Calu3 (cell line): ENCODE measurements at places on chromosomes 12 and 14. TPM values are rescaled to one million over a fixed set of nuclear protein-coding genes. Genes with fewer than 3 reads are reported as not detected.

The DBX2 gene
- not detected in 2 replicates for total RNA-seq

DNA sequence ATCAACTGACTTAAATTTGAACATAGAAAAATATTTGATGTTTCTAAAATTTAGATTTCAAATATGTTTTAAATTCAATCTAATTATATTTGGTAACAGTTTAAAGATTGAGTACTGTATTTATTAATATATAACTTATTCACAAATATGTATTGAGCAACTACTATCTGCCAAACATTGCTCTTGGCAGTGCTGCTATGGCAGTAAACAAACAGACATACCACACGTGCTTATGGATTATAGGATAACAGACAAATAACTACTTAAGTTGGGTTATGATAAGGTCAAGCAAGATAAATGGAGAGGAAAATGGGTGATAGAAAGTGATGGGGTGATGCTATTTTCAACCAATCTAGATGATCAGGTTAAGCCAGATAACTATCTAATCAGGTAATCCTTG lies 538.1 kb downstream of the C12orf50 start:
- DNase-seq = no peak

- peak; percentile 73 for DNase-seq
These were observed 171.0 kb upstream of the HIF1A start for GRCh38 chr14:61524211-61524806.

DNA sequence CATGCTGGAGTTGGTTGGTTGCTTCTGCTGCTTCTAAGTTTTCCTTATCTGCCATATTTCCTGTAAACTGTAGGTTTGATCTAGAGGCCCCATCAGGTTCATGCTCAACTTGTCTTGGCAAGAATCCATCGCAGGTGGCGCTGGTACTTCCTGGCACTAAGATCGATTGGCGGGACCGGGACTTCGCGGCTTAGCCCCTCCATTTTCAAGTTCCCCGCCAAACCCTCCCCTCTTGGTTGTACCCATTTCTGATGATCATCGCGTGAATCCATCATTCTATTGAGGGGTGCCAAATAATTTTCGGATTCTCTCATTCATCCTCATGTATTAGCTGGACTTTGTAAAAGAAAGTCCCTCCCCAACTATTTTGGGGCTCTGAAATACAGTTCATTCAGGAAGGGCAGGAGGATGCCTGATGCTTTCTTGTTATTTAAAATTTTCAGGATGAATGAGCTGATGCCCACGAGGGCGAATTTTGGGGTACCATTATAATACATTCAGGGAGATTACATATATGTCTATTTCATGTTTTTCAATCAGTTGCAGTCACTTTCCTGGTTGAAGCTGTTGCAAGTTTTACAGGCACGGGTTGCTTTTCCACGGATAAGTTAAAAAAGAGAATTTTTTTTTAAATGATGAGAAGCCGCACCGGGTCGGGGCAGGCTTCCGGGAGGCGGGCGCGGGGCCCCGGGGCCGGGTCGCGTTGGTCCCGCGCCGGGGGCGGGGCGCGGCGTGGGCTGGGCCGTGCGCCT lies 395 bp upstream of the BRI3BP start:
- DNase-seq = peak; percentile 92

- no peak for DNase-seq
These were observed 6.0 kb downstream of the LEMD3 start for GRCh38 chr12:65175385-65175784.

- no peak for DNase-seq
These were observed 19.8 kb upstream of the SMUG1 start for GRCh38 chr12:54208591-54208990.

The PDZRN4 gene
- not detected in 2 replicates for total RNA-seq

- peak; percentile 84 for DNase-seq
These were observed 1.2 kb upstream of the NEMF start for GRCh38 chr14:49853572-49854375.

- no peak for DNase-seq
These were observed 185.8 kb downstream of the EGLN3 start for GRCh38 chr14:33764876-33765650.

- peak; percentile 41 for DNase-seq
These were observed 80.4 kb downstream of the VWF start for GRCh38 chr12:6044082-6044481.

GRCh38 chr14:22915886-22916521 lies 2.9 kb downstream of the RBM23 start:
- no peak for DNase-seq

DNA sequence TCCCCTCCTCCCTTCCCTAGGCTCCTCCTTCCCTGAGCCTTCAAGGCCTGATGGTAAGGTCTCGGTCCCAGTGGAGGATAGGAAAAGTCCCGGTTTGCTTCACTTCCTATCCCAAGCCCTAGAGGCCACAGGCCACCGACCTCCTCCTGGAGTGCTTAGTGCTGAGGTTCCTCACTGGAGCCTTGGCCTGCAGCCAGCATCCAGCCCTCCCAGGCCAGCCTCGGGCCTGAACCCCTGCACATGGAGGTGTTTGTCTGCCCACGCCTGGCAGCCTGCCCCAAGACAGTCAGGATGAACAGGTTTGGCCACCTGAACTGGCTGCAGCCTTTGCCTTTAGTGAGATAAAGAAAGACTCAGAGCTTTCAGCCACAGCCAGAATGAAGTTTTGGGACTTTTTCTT lies 15.8 kb upstream of the KRT7 start:
- peak; percentile 89 for DNase-seq

DNA sequence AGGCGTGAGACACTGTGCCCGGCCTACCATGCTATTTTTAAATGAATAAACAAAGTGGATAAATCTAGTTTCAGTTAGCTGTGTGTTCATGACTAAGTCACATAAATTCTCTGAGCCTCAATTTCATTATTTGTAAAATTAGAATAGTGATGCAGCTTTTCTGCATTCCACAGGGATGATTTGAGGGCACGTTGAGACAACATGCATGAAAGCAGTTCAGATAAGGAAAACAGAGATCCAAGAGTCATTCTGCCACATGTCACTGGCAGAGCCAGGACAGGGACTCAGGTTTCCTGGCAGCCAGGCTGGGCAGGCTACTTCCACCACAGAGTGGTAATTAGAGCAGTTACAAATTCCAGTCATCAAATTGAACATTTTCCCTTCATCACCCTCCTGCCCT lies 2.9 kb upstream of the PPP4R4 start:
- no peak for DNase-seq

DNA sequence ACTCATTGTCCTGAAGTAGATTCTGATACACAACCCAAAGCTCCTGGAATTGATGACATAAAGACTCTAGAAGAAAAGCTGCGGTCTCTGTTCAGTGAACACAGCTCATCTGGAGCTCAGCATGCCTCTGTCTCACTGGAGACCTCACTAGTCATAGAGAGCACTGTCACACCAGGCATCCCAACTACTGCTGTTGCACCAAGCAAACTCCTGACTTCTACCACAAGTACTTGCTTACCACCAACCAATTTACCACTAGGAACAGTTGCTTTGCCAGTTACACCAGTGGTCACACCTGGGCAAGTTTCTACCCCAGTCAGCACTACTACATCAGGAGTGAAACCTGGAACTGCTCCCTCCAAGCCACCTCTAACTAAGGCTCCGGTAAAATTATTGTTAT lies 63.8 kb downstream of the RAD52 start:
- no peak for DNase-seq

The SLC7A8 gene
- 0.29 TPM in 1 of 2 replicates, not detected in the other for total RNA-seq

DNA sequence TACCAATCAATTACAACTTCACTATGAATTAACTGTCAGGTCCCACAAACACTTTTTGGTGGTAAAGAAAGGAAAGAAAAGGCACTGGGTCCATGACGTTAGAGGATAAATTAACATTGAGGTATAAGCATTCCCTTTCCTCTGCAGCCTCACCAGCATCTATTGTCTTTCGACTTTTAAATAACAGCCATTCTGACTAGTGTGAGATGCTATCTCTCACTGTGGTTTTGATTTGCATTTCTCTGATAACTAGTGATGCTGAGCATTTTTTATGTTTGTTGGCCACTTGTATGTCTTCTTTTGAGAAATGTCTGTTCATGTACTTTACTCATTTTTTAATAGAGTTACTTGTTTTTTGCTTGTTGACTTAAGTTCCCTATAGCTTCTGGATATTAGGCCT lies 9.4 kb downstream of the ANKS1B start:
- DNase-seq = no peak

DNA sequence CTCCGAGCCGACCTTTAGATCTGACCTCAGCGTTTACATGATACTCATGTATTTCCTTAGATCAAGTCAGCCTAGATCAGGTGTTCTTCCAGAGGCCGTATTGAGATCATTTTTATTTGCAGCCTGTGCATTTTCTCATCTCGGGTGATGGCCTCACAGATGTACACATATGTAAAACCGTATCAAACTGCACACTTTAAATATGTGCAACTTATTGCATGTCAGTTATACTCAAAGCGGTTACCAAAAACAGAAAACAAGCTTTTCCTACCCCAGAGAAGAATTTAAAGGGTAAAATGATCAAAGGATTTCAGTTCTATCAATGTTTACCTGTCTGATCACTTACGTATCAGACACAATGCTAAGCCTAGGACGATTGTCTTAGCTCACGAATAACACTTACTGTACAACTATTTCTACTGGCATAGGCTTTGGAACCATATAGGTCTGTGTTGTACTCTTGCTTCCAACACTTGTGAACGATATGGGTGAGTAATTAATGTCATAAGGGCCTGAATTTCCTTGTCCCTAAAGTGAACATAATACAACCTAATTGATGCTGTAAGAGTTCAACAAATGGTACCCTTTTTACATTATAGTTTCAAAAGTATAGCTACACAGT lies 628 bp upstream of the LLPH start:
- DNase-seq = no peak

GRCh38 chr12:123767613-123768012 lies 5.5 kb downstream of the DNAH10 start:
- DNase-seq = no peak

- DNase-seq = no peak
These were observed 205.4 kb downstream of the DAD1 start for GRCh38 chr14:22383515-22384166.

The FGD4 gene
- 37.4 and 38.6 TPM in 2 replicates for total RNA-seq

DNA sequence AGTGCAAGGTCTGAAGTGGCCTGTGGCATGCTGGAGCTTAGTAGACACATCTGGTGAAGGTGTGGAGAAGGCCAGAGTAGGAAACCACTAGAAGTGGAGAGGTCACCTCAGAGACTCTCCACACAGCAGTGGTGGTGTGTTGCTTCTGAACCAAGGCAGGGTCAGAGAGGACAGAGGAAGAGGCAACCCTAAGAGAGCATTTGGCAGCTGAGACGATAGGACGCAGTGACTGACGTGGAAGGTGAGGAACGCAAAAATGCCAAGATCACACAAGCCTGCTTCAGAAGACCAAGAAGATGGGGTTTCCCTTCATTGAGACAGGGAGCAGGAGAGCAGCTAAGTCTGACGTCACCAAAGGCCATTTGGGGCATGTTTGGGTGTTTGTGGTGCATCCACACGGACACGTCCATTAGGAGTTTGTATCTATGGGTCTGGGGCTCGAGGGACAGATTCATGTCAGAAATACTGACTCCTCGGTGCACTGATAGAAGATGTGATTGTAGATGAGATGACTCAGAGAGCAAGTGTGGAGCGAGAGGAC lies 338.1 kb downstream of the CACNA1C start:
- DNase-seq = no peak

The BCL7A gene
- total RNA-seq = 21.0 and 25.5 TPM in 2 replicates

The C12orf60 gene
- 0.95 and 1.2 TPM in 2 replicates for total RNA-seq

- DNase-seq = no peak
These were observed 132.4 kb downstream of the GPR65 start for GRCh38 chr14:88137327-88137726.

The HOXC12 gene
- not detected in 2 replicates for total RNA-seq

The KLRC1 gene
- not detected in 2 replicates for total RNA-seq

- DNase-seq = peak; percentile 81
These were observed 87.4 kb downstream of the B4GALNT3 start for GRCh38 chr12:546920-547845.

DNA sequence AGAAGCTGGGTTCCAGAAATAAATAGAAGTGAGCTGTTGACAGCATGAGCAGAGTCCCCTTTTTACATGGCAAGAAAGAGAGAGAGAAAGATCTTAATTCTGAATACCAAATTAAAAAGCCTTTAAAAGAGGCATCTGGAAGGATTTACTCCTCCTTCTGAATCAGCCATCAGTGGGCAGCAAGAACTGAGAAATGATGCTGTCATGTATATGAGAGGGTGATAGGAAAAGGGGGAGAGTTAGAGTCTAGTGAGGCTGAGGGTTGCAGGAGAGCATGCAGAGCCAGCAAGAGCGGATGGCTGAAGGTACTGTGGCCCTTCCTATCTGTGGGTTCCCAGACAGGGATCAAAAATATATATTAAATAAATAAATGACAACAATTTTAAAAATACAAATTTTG lies 34.5 kb upstream of the GNG2 start:
- DNase-seq = no peak

DNA sequence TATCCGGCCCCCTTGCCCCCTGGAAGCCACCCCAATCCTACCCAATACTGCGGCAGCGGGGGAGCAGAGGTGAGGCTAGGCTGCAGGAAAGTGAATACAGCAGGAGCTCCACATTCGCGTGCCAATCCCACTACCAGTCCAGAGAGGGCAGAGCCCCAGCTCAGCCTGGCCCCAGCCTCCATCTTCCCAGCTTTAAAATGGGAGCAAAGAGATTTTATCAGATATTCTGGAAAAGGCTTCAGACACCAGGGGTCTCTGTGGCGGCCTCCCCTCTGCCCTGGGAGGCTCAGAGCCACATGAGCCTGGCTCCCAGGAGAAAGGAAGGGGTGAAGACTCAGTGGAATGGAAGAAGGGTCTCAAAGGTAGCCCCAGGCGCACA lies 72.7 kb downstream of the NCOR2 start:
- no peak for DNase-seq

The KRT6C gene
- total RNA-seq = not detected in 2 replicates

The LUM gene
- total RNA-seq = 0.31 TPM in 1 of 2 replicates, not detected in the other

- DNase-seq = no peak
These were observed 27.9 kb downstream of the SMUG1 start for GRCh38 chr12:54160769-54161480.

GRCh38 chr14:29721586-29721985 lies 206.1 kb downstream of the PRKD1 start:
- DNase-seq = no peak

DNA sequence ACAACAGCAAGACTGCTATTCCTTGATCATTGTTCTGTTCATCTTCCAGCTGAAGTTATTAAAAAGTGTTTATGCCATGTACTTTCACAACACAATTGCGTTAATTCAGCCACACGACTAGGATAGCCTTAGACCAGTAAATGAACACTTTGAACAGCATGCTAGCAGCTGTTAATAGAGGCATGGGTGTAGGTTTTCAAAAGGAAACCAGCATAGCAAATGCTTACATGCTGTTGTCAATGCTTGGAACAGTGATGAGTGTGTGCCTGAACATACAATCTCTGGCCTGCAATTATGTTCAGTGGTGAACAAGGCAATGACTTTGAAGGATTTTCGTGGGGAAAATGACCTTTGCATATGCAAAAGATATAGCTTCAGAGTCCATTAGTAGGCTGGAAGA lies 127.4 kb upstream of the RBM19 start:
- DNase-seq = no peak
